Epithelial cell of proximal tubule (primary cell): ENCODE measurements at places on chromosomes 3 and 15.
A peak's percentile ranks its signal among the peaks of the same experiment; 100 is the strongest.

GRCh38 chr15:60003243-60004008 is 685 bp upstream of the FOXB1 start:
- no peak for DNase-seq

DNA sequence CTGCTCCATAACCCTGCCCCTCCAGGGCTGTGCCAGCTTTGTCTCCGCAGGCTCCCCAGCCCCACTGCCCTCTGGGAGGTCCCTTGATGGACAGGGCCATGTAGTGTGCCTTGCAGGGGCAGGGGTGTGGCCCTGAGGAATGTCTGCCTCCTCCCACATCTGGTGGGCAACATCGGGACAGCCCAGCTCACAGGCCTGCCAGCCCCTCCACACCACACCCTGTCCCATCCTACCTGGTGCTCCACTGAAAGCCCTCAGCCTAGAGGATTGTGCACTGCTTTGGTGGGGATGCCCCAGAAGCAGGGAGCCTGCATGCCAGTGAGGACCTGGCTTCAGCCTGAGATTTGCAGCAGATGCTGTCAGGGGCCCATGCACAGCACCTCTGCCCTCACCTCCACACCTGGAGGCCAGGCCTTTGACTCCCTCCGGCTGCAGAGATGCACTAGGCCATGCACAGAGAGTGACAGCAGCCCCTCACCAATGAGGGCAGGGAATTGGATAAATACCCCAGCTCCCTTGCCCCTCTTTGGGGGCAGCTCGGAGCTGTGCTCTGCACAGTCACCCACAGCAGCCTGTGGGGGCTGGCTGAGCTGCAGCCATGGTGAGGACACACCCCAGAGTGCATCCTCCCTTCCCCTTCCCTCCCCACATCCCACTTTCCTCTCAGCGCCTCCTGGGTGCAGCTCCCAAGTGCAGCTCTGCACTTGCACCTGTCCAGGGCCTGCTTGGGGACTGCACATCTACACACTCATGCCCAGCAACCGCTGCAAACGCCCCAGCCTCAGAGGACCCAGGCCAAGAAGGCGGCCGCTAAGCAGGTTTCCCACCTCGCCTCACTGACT is 2.7 kb downstream of the C3orf22 start:
- DNase-seq: no peak

DNA sequence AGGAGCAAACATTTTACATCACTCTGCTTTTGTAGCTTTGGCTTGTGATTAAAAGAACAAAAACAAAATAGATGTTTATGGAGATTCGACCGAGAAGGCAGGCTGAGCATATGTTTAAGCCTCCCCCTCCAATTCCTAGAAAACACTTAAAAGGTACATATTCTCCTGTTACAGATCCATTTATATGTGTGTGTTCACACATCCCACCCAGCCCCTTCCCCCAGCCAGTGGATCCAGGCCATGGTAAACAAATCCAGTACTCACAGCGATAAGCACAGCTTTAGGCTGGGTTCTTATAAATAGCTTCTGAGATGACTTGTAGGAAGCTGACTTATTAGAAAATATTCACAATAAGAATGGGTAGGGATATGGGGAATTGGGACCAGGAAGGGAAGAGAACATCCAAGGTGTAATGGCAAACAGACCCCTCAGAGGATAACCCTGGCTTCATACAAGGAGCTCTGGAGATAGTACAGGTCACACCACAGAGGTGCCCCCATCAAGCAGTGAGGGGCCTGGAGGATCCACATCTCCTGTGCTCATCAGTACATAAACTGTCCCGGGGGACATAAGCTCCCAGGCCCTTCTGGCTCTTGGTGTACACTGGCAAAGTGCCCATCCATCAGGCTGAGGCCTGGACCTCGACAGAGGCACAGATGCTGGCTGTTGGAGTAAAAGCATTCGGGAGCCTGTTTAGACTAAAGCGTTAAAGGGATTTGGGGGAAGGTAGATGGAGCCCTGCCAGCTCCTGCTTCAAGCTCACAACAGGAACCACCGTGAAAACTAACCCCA is 70.0 kb upstream of the UBE2E1 start:
- DNase-seq: no peak

GRCh38 chr3:195451373-195452015 is 8.7 kb upstream of the ACAP2 start:
- DNase-seq: no peak

DNA sequence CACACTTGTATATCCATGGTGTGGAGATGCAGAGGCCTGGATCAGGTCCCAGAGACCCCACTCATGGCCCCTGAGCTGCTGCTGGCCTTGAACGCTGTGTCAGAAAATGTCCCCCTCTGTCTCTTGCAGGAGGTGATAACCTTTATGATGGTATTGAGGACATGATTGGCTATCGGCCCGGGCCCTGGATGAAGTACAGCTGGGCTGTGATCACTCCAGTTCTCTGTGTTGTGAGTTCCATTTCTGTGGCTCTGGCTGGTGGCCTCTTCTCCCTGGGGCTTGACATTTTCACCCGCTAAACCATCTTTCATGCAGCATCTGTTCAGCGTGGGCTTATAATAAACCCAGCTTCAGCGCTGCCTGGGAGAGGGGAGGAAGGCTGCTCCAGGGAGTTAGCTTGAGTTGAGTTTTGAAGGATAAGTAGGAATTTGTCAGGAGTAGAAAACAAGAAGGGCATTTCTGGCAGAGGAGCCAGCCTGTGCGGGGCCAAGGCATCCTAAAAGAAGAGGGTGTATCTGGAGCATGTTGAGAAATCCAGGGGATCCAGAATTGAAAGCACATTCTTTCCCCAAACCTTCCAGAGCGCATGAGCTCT is 61.1 kb downstream of the GRIP2 start:
- no peak for DNase-seq

- no peak for DNase-seq
Measured at GRCh38 chr3:128736601-128737000, 10.6 kb downstream of the RAB7A start.

DNA sequence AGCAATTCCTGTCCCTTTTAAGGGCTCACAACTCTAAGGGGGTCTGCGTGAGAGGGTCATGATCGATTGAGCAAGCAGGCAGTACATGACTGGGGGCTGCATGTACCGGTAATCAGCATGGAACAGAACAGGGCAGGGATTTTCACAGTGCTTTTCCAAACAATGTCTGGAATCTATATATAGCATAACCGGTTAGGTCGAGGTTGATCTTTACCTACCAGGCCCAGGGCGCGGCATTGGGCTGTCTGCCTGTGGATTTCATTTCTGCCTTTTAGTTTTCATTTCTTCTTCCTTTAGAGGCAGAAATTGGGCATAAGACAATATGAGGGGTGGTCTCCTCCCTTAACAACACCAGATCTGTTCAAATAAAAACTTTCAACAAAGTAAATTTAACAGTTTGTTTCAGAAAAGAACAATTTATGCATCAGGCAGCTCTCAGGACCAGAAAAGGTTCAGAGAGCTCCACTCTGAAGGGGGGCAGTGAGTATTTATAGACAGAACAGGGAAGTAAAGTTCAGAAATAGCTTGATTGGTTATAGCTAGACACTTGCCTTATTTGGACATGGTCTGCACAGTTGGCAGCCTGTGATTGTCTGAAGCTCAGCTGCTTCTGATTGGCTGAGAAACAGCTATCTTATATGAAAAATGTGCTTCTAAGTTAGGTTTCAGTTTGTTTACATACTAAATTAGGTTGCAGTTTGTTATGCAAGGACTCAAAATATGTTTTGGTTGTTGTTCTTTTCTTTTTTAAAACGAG is 17.2 kb upstream of the B4GALT4 start:
- DNase-seq: no peak

GRCh38 chr15:52020221-52021085 is 1.4 kb downstream of the MAPK6 start:
- DNase-seq: no peak

- DNase-seq: no peak
Measured at GRCh38 chr3:126811530-126811929, 107.5 kb downstream of the CHCHD6 start.

GRCh38 chr3:37216597-37217097 is 42.3 kb upstream of the LRRFIP2 start:
- DNase-seq: no peak

DNA sequence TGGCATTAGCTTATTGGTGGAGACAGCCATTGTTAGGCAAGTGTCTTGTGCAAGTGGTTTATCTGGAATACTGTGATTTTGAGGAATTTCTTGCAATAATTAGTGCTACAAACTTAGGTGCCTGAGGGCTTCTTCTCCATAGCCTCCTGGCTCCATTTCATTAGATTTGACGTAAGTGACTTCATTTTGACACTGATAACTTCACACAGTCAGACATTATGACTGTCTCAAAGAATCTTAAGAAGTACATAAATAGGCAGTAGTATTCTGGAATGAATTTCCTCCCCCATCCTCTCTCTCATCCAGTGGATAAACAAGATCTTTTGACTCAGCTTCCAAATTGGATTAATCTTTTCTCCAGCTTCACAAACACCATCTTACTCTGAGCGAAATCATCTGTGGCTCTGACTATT is 19.0 kb downstream of the ARL14 start:
- no peak for DNase-seq

GRCh38 chr15:35958975-35959374 is 413.0 kb upstream of the DPH6 start:
- no peak for DNase-seq

- no peak for DNase-seq
Measured at GRCh38 chr3:47443611-47443995, 32.1 kb downstream of the SCAP start.

- DNase-seq: no peak
Measured at GRCh38 chr3:179526989-179527391, 35.7 kb upstream of the ACTL6A start.

DNA sequence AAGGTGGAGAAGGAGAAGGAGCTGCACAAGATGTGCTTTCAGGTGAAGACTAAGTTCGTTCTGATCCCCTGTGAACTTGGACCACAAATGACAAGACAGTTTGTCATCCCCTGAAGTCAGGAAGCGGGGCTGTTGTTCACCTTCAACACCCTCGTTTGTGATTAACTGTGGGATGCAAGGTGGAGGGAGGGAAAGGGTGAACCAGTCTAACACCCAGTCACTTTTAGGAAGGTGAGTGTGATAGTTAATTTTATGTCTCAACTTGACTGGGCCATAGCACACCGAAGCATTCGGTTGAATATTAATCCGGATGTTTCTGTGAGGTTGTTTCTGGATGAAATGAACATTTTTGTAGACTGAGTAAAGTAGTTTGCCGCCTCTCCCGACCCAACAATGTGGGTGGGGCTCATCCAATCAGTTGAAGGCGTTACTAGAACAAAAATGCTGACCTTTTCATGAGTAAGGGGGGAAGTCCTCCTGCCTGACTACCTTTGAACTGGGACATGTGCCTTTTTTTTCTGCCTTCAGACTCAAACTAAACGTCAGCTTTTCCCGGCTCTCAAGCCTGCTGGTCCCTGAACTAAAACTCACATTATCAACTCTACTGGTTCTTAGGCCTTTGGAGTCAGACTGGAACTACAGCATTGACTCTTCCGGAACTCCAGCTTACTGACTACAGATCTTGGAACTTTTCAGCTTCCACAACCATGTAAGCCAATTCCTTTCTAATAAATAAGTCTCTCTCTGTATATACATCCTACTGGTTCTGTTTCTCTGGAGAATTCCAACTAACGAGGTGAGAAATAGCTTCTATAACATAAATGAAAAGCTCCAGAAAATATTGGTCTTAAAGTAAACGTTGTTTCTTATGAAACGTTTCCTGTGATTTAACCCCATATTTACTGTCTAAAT is 264.0 kb upstream of the SLITRK3 start:
- DNase-seq: peak; percentile 89

GRCh38 chr3:119613201-119613600 is 15.5 kb downstream of the PLA1A start:
- DNase-seq: no peak

DNA sequence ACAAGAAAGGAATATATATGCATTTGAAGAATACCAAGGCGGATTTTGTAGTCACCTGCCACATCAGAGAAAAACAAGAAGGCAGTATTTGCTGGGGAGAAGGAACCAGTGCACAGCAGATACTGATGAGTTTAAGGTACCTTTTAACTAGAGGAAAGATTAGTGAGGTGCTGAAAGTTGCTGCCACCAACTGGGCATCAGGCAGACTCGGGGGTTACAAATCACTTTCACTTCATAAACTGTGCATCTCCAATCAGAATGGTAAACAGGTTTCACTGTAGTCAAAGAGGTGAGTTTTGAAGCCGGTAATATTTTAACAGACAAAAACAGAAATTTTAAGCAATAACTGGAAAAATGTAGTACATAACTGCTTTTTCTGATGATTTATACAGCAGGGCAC is 4.1 kb downstream of the FBN1 start:
- DNase-seq: no peak

DNA sequence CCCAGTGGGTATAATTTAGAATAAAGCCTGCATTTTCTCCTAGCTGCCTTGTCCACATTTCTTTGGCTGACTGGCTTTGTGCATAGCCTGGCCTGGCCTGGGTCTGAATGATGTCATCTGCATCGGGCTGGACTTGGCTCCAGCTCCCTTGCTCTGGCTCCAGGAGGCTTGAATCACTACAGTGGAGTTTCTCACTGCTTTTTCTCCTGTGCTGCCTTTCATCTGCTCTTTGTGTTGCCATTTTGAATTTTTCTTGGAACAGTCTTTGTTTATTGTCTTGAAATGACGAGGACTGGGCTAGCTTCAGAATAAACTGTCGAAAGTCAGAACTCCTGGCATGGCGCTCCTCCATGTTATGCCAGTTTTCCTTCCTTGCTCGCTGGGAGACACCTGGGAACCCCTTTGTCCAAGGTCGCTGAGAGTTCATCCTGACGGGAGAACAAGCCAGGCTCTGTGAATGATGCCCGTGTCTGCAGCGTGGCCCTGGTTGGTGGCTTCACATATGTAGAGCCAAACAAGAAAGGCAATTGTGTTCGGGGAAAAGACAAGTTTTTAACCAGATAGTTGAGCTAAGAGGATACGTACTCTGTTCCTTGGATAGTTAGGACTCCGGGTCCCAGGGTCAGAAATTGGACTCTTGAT is 258.9 kb downstream of the PDZRN3 start:
- DNase-seq: no peak

DNA sequence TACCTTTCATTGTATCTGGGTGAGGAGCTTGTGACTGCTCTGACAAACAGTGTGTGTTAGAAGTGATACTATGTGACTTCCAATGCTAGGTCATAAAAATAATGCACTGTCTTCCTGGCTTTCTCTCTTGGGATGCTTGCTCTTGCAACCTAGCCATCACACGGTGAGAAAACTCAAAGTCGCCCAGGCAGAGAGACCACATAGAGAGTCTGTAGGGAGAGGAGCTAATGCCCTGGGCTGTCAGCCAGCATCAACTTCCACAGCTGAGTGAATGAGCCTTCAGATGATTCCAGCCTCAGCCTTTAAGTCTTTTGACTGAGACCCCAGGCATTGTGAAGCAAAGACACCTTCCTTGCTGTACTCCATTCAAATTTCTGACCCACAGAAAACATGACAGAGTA is 220.6 kb upstream of the SGO1 start:
- DNase-seq: peak; percentile 36

DNA sequence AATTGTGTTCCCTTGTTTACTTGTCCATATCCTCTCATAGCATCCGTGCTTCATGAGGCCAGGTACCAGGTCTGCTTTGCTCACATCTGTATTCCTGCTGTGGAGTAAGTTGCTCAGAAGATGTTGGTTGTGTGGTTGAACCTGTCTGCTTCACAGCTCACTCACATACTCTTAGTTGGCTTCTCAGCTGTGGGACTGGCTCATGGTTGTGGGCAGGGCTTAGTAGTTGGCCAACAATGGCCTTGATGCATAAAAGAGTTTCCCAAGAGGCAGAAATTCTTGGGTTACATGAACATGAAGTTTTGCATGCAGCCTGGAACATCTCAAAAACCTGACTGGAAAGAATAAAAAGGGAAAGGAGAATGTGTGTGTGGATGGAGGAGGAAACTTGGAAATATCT is 17.0 kb downstream of the CELF6 start:
- DNase-seq: no peak
